ENCODE measurements at places on chromosomes 2 and 18.

DNA sequence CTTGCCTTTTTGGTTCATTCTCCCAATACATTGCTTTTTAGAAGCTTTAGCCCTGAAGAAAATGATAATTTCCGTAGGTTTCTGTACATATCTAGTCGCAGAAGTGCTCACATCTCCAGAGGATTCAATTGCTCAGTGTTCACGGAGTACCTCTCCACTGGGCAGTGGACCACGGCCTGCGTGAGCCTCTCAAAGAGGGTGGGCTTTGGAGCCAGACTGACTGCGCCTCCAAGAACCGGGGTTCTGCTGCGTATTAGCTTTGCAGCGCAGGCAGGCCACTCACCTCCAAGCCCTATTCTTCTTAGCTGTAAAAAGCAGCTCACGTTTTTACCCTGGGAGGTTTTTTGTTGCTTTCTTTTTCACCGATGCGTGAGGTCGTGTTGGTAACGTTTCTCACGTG lies 35.4 kb downstream of the NTSR2 start:
- DNase-seq, result no peak

DNA sequence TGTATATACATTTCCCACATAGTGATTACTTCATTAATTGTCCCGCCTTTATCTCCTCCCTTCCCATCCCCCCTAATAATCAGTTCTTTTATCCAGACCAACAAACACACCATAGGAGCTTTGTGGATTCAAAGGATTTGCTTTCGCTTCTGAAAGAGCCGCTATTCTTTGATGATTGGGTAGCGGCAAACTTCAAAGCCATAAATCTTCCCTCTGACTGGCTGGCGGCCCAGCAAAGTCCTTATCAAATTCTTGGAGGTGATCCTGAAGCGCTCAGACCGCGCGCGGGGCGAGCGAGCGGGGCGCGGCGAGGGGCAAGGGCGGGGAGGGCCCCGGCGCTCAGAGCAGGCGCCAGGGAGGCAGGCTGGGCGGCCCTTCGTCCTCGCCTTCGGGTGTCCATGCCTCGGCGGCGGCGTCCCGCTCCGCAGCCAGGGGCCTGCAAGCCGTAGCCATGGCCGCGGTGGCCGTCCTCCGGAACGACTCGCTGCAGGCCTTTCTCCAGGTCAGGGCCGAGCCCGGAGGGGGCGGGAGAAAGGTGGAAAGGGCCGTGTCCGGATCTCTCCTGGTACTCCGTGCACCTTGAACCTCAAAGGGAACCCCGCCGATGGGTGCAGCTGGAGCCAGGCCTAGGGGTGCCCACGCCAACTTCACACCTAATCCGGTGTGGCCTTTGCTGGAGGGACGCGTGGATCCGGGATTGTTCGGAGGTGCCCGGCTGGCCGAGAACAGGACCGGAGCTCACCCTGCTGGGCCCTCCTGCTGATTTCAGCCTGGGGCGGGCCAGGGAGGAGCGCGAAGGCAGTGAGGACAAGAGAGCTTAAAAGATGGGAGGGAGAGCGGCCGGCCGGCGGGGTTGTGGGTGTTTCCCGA lies at the start of gene SP5:
SP5 (plus strand) TSS at position 276 of the 870 bp plus-strand sequence; CDS start at position 452, 176 bp downstream.
- no peak for DNase-seq

- no peak for DNase-seq
Measured at GRCh38 chr2:111654829-111655228, 229.2 kb downstream of the ANAPC1 start.

DNA sequence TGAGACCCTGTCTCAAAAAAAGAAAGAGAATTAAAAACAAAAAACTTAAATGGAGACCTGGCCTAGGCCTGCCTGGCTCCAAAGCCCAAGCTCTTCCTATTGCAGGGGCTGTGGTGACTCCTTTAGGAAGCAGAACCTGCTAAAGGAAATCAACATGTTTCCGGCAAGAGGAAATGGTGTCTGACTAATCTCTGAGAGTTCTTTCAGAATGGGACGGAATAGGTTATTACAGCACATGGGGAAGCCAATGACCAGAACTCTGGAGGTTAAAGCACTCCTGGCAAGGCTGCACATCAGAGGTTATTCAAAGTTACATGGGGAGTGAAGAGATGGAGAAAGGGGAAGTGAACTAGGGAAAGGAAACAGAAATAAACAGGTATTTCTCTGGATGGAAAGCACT lies 21.4 kb downstream of the KIF3C start:
- no peak for DNase-seq

DNA sequence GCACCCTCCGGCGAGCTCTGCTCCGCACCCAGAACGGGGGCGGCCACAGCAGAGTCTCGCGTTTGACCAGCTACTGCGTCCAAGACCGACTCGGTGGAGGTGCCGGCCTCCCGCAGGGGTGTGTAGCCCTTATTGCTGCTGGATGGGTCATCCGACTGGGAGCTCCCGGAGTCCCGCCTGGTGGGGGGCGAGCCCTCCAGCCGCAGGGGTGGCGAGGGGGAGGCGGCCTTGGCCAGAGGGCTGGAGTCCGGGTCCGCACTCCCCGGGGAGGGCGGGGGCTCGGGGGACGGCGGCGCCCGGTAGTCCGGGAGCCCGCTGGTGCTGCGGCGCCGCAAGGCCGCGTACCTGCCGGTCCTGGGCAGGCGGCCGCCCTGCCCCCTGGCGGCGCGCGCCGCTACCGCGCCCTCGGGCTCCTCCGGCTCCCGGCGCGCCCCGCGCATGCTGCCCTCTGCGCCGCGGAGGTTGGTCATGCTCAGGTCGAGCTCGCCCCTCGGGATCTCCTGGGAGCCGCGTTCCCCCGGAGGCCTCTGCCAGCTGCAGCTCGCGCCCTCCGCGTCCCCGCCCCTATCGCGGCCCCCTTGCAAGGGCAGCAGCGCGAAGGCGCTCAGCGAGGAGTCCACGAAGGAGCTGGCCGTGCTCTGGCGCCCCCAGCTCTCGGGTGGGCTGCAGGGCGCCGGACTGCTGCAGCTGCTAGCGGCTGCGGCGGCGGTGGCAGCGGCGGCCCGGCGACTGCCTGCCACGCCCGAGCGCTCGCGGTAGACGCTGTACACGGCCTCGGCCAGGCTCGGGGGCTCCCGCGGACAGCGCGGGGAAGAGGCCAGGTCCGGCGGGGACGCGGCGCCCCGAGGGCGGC lies 4.8 kb downstream of the TMEM200C start:
- no peak for DNase-seq

DNA sequence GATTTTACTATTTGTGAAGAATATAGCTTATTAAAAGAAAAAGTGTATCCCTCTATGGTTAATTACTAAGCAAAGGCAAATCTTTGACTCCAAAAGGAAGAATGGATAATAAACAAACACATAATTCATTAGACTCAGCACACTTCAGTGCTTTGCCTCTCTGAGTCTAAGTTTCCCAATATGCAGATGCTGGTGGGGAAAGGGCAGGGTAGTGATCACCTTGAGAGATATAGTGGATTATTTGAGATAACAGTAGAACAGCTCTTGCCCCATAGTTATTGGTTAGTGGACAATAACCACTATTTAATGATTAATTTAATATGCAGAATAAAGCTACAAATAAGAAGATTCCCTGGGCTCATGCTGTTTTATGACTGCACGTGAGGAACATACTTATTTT lies 98.2 kb upstream of the SLC8A1 start:
- DNase-seq, result no peak

DNA sequence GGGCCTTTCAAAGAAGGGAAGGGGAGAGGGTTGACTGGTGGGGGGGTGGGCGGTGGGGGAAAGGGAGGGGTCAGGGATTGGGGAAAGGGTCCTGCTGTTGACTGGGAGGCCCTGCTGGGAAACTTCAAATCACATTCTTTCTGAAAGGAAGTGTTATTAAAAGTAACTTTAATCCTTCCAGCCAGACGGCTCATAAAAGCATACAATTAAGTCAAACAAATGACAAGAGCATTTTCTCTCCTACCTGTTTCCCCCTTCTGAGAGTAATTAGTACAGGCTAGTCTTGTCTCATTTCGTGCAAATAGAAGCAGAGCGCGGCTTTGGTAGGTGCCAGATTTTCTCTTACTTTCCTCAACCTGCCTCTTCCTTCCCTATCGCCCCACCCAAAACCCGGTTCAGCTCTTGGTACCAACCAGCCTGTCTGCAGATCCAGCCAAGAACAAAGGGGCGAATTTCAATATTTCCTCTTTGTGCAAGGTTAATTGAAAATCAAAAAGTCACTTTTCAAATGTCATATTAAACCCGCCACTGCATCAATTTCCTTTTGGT lies 2112.6 kb upstream of the PIK3C3 start:
- DNase-seq, result no peak

- no peak for DNase-seq
Measured at GRCh38 chr2:216474925-216475670, 23.5 kb upstream of the RPL37A start.

- no peak for DNase-seq
Measured at GRCh38 chr2:106869512-106870275, 16.3 kb downstream of the ST6GAL2 start.

DNA sequence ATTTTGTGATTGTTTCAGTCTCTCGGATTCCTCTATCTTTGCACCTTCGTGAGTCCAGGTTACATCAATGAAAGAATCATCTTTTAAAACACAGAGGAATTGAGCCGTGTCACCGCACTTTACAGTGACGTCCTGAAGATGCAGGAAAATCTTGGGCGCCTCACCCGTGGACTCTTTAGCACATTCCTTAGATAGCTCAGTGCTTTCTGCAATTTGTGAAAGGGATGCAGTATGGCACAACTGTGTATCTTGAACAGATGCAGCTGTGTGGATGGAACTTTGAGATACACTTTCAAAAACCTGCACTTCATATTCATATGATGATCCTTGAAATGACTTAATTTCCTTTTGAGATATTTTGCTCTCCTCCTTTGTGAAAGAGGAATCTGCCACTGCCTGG lies 50.9 kb downstream of the TTN start:
- DNase-seq, result no peak

GRCh38 chr2:121529439-121530211 lies 1.1 kb upstream of the RNU4ATAC start:
- DNase-seq, result peak; percentile 77

GRCh38 chr2:176856683-176857082 lies 355.9 kb upstream of the HNRNPA3 start:
- no peak for DNase-seq

GRCh38 chr2:216683846-216684245 lies 11.5 kb downstream of the IGFBP5 start:
- no peak for DNase-seq

- DNase-seq, result no peak
Measured at GRCh38 chr18:7417727-7418126, 149.4 kb upstream of the PTPRM start.

GRCh38 chr2:159829376-159829775 lies 31.4 kb upstream of the CD302 start:
- DNase-seq, result no peak

- no peak for DNase-seq
Measured at GRCh38 chr2:113112441-113112840, 15.0 kb upstream of the IL1RN start.

- no peak for DNase-seq
Measured at GRCh38 chr18:54802686-54803395, 25.4 kb upstream of the RAB27B start.

GRCh38 chr2:18723219-18723618 lies 133.8 kb upstream of the NT5C1B start:
- DNase-seq, result no peak

GRCh38 chr2:100409461-100409860 lies 8.0 kb downstream of the CHST10 start:
- no peak for DNase-seq

DNA sequence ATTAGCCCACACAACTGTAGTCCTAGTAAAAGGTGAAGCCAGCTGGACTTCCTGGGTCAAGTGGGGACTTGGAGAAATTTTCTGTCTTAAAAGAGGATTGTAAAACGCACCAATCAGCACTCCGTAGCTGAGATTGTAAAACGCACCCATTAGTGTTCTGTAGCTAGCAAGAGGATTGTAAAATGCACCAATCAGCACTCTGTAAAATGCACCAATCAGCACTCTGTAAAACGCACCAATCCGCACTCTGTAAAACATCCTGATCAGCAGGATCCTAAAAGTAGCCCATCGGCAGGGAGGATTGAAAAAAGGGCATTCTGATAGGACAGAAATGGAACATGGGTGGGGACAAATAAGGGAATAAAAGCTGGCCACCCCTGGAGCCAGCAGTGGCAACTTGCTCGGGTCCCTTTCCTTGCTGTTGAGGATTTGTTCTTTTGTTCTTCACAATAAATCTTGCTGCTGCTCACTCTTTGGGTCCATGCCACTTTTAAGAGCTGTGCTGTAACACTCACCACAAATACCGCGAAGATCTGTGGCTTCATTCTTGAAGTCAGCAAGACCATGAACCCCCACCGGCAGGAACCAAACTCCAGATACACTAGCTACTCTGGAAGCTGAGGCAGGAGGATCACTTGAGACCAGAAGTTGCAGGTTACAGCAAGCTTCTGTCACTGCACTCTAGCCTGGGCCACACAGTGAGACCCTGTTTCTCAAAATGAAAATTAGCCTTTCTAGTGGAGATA lies 102.6 kb downstream of the HS6ST1 start:
- no peak for DNase-seq

- DNase-seq, result peak; percentile 78
Measured at GRCh38 chr18:74994502-74995418, 214.2 kb downstream of the PTGR3 start.

- DNase-seq, result no peak
Measured at GRCh38 chr2:98643496-98644100, 35.2 kb downstream of the UNC50 start.

GRCh38 chr2:26522751-26523171 lies 44.8 kb upstream of the OTOF start:
- no peak for DNase-seq

- DNase-seq, result no peak
Measured at GRCh38 chr2:166413255-166413654, 37.5 kb upstream of the SCN9A start.

GRCh38 chr2:144115739-144116291 lies 404.1 kb downstream of the ZEB2 start:
- DNase-seq, result no peak

All from SW 1271 (cell line).